ENCODE measurements at places on chromosomes 1 and 21.

GRCh38 chr1:227728059-227728891 lies 6.8 kb downstream of the JMJD4 start:
- DNase-seq, result no peak

DNA sequence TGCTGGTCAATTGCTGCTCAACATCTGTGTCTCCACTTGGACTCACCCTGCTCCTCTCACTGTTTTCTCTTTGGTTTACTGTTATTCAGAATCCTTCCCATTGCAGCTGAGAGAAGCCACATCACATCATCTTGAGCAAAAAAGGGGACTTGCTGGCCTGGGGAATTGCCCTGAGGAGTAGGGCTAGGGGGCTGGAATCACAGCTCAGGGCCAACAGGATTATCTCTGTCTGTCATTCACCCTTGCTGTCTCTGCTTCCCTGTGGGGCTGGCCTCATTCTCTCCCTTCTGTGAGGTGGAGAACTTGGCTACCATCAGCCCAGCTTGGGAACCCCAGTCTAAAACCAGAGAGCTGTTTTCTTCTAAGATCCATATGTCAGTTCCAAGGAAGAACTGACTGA lies 140.7 kb upstream of the WNT4 start:
- DNase-seq, result no peak

DNA sequence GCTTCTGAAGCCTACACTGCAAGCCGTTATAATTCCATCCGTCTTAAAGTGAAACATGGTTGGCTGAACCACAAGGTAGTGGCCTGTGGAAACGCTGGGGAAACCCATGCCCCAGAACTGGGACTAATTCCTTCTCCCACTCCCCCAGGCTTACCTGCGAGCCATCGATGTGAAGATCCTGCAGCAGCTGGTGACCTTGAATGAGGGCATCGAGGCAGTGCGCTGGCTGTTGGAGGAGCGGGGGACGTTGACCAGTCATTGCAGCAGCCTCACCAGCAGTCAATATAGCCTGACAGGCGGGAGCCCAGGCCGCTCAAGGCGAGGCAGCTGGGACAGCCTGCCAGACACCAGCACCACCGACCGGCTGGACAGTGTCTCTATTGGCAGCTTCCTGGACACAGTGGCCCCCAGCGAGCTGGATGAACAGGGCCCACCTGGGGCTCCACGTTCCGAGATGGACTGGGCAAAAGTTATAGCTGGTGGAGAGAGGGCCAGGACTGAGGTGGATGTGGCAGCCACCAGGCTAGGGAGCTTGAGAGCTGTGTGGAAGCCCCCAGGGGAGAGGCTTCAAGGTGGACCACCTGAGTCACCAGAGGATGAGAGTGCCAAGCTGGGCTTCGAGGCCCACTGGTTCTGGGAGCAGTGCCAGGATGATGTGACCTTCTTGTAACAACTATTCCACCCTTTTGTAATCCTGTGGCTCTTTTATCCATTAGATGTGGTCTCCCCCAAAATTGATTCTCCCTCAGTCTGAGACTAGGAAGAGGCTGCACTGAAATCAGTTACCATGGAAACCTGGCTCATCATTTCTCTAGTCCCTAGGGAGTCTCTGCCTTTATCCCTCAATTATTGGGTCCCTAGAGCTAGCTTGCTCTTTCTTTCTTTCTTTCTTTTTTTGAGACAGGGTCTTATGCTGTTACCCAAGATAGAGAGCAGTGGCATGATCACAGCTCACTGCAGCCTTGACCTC lies 16.7 kb downstream of the LURAP1 start:
- DNase-seq, result no peak

DNA sequence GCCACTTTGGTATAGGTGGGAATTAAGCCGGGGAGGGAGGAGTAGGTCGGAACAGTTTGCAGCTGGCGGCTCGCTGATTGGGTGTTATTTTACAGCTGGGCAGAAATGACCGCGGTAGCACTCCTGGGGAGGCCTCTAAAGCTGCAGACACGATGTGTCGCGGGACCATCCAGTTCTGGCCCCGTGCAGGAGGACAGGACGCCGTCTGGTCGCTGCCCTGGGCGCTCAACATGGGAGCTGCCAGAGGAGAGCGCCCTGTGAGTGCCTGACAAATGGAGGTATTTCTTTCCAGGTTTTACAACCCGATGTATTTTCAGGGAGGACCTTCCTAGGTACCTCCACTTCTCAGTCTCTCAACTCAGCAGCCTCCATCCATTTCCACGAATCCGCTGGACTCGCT lies 46.2 kb downstream of the CDC7 start:
- DNase-seq, result no peak

GRCh38 chr1:151790940-151791651 lies 796 bp upstream of the TDRKH start:
- DNase-seq, result no peak

- DNase-seq, result peak; percentile 9
Measured at GRCh38 chr1:184075055-184076029, 23.8 kb downstream of the TSEN15 start.

DNA sequence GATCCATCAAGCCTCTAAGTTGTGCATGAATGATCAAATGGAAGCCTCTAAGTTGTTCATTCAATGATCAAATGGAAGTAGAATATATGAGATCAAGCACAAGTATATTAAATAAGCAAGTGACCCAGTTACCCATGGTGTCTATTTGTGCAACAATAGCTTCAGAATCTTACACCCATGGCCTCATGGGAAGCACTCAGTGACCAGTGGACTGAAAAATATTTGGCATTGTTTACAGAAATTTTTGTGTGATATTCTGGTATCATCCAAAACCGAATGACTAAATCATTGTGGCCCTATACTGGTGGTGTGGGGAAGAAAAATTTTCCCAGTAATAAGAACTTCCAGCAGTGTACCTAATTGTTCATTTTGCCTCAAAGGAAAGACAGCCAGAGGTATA lies 46.6 kb downstream of the DUSP10 start:
- no peak for DNase-seq

GRCh38 chr1:45008076-45008475 lies 3.0 kb downstream of the HECTD3 start:
- DNase-seq, result no peak

GRCh38 chr1:76351655-76352054 lies 277.1 kb downstream of the ST6GALNAC3 start:
- no peak for DNase-seq

GRCh38 chr1:39499668-39500067 lies 8.2 kb downstream of the BMP8A start:
- no peak for DNase-seq

DNA sequence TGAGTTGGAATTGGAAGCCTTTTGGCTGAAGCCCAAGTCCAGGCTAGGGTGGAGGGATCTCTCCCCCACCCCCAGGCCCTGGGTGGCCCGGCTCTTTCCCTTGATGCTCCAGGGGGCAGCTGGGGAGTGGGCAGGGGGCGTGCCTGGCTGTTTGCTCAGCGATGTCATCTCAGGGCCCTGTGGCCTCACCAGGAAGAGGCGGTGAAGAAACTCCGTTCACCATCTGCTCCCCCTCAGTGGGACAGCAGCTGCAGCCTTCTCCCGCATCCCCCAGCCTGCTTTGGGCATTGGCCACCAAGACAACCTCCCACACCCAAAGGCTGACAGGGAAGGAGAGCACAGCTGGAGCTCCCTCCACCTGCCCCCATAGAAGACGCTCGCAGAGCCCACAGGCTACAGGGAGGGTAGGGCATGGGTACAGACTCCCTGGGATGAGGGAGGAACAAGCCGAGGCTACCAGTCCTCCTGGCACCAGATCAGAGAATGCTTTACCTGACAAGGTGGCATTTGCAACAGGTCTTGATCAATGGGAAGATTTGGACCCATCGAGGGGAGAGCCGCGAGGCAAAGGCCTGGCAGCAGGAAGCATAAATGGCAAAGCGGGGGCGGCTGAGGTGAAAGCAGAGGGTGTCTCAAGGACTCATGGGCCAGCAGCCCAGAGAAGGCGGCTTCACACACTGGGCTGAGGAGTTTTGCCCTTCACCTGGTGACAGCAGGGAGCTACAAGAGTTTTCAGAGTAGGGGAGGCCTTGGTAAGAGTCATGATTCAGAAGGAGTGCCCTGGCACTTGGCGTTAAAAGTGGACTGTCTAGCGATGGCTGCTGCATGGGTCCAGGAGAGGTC lies 6.5 kb upstream of the GUCA2A start:
- no peak for DNase-seq

DNA sequence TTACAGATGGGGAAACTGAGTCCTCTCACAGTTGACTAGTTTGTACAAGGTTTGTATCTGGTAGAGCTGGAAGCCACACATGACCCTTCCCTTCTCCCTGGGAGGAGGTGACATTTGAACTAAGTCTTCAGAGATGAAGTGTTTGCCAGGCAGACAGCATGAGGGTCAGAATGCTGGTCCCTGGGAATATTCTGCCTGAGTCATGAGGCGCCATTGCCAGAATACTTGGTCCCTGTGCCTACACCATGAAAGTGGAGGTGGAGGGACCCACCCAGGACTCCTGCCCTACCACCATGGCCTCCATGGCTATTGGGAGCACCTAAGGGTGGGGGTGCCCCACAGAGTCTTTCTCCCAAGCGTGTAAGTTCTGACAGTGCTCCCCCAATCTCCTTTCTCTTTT lies 7.0 kb downstream of the RPS6KA1 start:
- no peak for DNase-seq

DNA sequence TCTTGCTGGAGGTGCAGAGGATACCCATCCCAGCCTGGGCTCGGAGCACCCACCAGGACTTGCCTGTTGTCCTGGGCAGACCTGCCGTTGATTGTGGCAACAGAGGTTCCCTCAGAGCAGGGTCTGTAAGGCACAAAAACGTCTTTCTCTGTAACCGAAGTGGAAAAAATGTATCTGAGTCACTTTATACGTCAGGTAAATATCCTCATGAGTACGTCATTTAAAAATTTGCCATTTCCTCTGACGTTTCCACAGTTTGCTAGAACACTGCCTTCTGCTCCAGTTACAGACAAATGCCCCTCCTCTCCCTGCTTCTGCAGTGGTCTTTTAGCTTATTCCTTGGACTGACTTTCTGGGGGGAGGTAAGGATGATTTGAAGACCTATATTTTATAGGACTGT lies 326.8 kb downstream of the HHAT start:
- no peak for DNase-seq

- no peak for DNase-seq
Measured at GRCh38 chr1:103109311-103109920, 1.1 kb upstream of the COL11A1 start.

DNA sequence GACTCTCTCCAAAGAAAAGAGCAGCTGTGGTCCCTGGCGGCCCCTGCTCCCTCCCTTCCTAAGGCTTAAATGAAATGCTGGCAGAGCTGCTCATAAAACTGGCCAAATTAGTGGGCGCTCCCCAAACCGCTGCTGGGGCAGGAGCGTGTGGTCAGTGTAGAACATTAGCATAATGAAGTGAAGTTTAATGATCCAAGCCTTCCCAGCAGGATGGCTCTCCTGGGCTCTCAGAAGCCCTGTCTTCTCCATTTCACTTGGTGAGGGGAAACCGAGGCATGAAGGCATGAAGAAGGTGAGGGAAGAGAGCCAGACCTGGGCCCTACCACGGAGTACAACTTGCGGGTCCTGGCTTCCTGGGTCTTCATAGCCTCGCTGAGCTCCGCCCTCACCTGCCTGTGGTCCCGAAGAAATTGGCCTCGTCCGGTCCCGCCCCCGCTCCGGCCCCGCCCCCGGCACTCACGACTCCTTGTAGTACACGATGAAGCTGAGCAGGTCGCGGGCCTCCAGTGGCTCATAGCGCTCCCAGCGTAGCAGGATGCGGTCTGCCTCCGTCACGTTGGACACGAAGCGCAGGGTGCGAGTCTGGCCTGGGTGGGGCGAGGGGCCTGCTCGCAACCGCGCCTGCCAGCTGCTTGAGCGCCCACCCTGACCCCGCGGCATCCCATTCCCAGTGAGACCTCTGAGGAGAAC lies 10.3 kb downstream of the INSRR start:
- DNase-seq, result no peak

- peak; percentile 24 for DNase-seq
Measured at GRCh38 chr1:182080955-182081582, 19.6 kb upstream of the ZNF648 start.

DNA sequence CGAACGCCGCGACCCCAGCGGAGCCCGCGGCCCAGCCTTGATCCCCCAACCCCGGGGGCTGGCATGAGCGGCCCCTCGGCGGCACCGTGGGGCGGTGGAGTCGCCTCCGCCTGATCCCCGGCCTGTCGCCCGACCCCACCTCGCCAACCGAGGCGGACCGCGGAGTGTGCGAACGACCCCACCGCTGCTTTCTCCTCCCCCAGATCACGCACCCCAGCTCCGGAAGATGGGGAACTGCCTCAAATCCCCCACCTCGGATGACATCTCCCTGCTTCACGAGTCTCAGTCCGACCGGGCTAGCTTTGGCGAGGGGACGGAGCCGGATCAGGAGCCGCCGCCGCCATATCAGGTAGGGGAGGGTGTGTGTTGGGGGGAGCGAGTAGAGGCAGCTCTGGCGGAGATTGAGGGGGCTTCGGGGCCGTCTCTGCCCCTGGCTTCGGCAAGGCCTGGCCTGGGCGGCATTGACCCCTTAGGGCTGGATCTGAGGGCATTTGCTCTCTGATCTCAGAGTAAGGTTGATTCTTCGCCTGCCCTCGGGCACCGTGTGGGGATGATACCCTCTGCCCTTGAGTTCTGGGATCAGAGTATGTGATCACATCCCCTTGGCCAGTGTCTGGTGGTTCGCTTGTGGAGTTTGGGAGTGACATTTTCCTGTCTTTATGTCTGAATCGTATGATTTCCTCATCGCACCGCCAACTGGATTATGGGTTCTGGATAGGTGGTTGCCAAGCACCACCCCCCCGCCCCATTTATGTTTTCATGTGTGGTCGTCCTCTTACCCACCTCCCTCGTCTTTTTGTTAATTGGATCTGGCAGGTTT lies 668 bp downstream of the RNF11 start:
- no peak for DNase-seq

GRCh38 chr1:212610575-212610967 lies 2.0 kb downstream of the ATF3 start:
- DNase-seq, result no peak

DNA sequence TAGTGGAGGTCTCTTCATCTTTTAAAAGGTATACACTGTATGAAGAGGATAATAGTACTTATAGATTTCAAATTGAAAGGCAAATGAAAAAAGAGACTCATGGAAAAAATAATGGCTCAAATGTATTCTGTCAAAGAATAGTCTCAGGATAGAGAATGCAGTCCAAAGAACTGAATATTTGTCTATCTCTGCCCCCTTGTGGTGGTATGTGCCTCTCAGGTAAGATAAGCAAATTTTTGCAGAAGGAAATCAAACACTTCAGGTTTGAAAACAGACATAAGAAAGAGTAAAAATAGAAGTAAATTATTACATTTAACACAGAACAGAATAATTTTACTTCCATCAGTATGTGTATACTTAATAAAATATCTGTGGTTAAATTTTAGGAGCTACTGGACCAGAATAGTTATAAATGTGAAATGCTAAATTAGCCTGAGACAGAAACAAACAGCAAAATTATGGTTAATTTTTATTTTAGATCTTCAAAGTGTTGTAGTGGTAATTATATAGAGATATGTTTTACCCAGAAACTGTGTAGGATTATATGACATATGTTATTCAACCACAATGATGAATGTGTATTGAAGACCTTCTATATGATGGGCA lies 164.4 kb upstream of the PALMD start:
- no peak for DNase-seq

GRCh38 chr1:195934817-195935553 lies 673.3 kb downstream of the KCNT2 start:
- no peak for DNase-seq
